ENCODE measurements at places on chromosomes 5 and 9. TPM values are rescaled to one million over a fixed set of nuclear protein-coding genes. Genes with fewer than 3 reads are reported as not detected.

PCDHB12 gene
- not detected for total RNA-seq

FAM151B gene
- 1.0 TPM for total RNA-seq

MUSK gene
- total RNA-seq = not detected

GGTA1 gene
- not detected for total RNA-seq

CCDC187 gene
- total RNA-seq = not detected

TSLP gene
- total RNA-seq = not detected

TAF11L5 gene
- total RNA-seq = not detected

CA9 gene
- total RNA-seq = 0.30 TPM

REEP2 gene
- total RNA-seq = 2.6 TPM

GNPDA1 gene
- total RNA-seq = 30.0 TPM

INSYN2B gene
- not detected for total RNA-seq

IL4 gene
- 4.0 TPM for total RNA-seq

GABRP gene
- not detected for total RNA-seq

KIAA0825 gene
- total RNA-seq = 1.1 TPM

CDKN2B gene
- 4.0 TPM for total RNA-seq

DBH gene
- not detected for total RNA-seq

PCDHB13 gene
- not detected for total RNA-seq

IL7R gene
- total RNA-seq = 132 TPM

PLK2 gene
- total RNA-seq = 2.4 TPM

PLAA gene
- 37.9 TPM for total RNA-seq

IFNA6 gene
- total RNA-seq = not detected

CARTPT gene
- not detected for total RNA-seq

KCNMB1 gene
- total RNA-seq = 0.05 TPM

TPPP gene
- 0.34 TPM for total RNA-seq

MEF2C gene
- 0.25 TPM for total RNA-seq

ZFP62 gene
- 29.2 TPM for total RNA-seq

PDGFRB gene
- total RNA-seq = 4.1 TPM

LECT2 gene
- not detected for total RNA-seq

FRMPD1 gene
- total RNA-seq = not detected

PCDHA9 gene
- total RNA-seq = not detected

GABRA6 gene
- total RNA-seq = not detected

ADAMTS19 gene
- not detected for total RNA-seq

ENTR1 gene
- total RNA-seq = 69.9 TPM

PNPLA7 gene
- 3.0 TPM for total RNA-seq

ANGPTL2 gene
- total RNA-seq = not detected

SLC25A2 gene
- total RNA-seq = 0.25 TPM

All from T-helper 2 cell treated with Interferon-gamma antibody and Interleukin-4, amounts not matched to agents 100 ng/mL and 5 ng/mL, for 36 hours (primary cell).